ENCODE measurements at places on chromosomes 16 and 17.

DNA sequence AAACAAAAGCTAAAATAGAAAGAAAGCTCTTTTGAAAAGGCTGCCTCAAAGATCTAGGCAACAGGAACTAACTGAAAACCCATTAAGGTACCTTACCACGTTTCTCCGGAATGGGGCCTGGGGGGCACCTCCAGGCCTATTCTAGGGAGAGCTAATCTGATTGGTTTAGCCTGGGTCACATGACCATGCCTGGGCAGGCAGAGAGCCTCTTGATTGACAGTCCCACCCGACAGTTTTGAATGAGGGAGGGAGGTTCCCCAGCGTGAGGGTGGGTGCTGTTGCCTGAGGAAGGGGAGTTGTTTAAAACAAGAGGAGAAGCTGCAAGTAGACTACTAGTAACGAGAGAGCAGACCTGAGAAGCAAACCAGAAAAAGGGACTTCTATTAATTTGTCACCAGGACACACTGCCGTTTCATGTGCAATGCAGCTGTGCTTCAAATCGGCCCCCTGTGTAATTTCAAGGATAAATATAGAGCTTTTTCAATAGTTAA lies 143.4 kb upstream of the HS3ST2 start:
- DNase-seq = peak; percentile 82

DNA sequence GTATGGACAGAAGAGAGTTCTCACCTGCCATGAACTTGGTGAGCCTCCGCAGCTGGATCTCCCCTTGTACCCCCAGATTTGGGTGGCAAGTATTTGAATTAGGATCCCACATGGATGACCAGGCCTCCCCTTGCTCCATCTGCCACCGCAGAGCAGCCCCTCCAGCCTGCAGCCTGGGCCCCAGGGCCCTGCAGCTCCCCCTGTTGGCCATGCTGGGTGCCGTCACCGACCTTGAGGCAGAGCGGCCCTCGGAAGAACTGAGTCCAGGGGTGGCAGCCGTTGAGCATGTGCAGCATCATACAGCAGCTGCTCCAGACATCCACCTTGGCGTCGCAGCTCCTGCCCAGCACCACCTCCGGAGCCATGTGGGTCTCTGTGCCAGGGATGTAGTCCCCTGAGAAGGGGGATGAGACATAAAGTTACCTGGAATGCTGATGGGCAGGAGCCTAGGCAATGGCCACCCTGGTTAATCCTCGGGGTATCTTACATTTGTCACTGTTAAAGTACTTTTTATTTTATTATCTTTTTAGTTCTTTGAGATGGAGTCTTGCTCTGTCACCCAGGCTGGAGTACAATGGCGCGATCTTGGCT lies 9.0 kb upstream of the SPATA32 start:
- peak; percentile 40 for DNase-seq

DNA sequence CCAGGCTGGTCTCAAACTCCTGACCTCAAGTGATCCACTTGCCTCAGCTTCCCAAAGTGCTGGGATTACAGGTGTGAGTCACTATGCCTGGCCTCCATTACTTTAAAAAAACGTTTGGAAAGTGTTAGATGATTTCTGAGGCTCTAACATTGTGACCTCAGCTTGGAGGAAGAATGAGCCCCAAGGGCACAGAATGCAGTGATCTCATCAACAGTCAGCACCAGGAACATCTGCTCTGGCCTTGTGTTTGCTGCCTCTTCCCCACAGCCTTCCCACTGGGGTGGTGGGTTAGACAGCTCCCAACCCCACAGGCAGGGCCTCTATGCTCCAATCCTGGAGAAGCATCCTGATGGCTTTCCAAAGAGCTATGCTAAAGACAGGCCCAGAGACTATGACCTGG lies 37.7 kb upstream of the SREBF1 start:
- DNase-seq = peak; percentile 59

DNA sequence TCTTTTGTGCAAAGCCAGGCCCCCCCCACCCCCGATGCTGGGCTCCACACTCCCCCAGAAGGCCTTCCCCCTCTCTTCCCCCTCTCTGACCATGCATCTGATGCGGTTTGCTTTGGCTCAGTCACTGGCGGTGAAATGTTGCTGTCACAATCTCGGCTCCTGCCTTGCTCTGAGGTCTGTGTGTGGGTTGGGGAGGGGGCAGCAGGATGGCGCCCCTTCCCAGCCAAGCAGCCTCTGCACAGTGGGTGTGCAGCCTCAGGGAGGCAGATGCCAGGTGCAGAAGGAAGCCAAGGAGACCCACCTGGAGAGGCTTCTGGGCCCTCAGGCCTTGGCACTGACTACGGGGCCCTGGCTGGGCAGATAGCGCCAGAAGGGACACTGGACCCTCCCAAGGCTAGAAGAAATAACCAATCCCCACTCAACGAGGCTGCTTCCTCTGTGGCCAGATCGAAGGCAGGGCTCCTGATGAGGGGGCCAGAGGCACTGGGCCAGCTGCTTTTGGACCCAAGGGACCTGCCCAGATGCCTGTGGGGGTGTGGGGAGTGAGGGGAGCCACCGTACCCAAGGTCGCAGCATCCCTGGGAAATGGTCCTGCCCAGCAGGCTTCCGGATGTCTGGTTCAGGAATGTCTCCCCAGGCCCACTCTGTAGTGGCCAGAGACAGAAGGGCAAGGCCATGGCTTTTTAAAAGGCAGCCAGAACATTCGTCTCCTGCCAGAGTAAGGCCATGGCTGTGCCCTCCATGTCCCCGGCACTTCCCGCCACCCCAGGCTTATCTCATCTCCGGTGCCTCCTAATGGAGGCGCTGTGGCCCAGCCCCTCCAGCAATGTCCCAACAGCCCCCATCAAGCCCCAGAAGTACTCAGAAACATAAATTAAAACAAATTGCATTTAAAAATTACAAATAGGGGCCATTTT lies 43.4 kb upstream of the SLC38A10 start:
- no peak for DNase-seq

DNA sequence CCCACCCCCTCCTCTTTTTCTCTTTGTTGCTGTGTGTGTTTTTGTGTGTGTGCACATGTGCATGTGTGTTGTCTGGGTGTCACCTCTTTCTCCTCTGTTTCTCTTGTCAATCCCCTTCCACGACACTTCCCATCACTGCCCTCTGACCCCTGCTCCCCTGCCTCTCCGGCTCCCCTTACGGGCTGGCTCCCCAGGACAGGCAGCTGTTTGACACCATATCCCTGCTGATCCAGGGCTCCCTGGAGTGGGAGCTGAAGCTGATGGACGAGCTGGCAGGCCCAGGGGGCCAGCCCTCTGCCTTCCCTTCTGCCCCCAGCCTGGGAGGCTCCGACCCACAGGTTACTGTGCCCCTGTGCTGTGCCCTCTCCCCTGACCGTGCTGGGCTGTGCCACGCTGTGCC lies 15.2 kb upstream of the ABCC3 start:
- DNase-seq = no peak

DNA sequence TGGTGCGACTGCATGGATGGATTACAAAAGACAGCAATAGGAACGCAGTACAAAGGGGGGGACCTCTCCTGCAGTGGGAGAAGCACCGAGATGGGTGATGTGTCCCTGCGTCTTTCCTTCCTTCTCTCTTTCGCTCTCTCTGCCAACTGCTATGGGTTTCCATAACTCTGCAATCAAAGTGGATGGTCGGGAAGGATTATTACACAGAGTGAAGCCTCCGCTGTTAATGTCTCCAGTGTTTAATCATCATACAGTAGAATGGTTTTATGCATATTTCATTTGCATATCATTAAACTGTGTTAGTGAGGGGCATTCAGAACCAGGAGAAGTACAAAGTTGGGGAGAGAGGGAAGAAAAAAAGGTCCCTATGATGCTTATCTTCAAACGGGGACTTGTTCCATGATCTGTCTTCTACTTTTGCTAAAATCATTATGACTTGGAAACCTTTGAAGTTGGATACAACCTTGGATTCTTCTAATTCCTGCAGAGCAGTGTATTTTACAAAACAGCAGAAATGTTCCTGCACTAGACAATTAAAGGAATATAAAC lies 255.9 kb upstream of the PMFBP1 start:
- no peak for DNase-seq

DNA sequence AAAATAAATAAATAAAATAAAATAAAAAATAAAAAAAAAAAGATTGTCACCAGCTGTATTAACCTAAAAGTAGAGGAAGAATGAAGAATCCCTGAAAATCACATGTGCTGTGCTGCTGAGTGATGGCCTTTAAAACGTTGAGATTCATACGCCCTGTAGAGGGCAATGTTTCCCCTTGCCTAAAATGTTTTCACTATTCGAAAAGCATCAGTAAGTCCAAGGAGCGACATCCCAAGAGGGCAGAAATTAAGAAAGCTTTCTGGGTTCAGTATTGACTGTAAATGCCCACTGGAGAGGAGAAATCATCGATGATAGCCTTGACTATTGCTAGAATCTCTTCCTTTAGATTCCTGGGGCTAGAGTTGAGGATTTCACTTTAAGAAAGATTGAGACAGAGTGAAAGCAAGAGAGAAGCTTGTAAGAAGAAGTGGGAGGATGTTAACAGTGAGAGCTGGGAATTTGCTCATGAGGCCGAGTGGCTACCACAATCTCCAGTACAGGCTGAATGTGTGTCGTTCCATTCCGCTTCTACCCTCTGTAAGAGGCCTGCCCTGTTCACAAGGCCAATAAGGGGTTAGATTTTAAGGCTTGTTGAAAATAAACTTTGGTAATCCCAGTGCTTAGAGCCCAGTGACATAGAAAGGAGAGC lies 170.8 kb upstream of the FAM20A start:
- DNase-seq = peak; percentile 76

DNA sequence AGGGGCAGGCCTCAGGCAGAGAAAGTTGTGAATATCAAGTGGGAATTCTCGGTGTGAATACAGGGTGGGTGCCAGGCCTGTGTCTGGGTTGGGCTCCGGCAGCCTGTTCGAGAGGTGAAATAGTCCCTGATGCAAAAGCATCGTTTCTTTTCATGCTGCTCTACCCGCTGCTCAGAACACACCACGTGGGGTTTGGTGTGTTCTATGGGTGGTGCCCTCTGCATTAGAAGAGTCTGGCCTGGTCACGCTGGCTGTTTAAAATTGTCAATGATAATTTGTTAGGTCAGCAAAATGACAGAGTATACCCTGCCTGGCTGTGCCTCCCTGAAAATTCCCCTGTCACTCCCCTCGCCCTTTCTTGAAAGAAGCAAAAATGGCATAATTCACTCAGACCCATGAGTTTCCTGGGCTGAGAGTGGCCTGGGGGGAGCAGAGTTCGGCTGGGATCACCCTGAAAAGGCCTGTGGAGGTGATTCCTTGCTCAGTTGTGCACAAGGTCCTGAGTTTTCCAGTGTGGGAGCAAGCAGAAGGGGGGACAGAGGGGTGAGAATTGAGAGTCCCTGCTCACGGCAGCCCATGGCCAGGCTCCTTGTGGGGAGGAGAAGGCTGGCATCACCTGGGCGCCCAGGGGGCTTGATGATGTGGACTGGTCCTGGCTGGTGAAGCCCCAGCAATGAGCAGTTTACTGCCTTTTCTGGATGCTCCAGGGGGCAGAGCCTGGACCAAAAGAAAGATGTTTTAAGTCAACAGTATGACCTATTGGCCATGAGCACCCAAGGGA lies 3.2 kb downstream of the CACNG5 start:
- DNase-seq = no peak

DNA sequence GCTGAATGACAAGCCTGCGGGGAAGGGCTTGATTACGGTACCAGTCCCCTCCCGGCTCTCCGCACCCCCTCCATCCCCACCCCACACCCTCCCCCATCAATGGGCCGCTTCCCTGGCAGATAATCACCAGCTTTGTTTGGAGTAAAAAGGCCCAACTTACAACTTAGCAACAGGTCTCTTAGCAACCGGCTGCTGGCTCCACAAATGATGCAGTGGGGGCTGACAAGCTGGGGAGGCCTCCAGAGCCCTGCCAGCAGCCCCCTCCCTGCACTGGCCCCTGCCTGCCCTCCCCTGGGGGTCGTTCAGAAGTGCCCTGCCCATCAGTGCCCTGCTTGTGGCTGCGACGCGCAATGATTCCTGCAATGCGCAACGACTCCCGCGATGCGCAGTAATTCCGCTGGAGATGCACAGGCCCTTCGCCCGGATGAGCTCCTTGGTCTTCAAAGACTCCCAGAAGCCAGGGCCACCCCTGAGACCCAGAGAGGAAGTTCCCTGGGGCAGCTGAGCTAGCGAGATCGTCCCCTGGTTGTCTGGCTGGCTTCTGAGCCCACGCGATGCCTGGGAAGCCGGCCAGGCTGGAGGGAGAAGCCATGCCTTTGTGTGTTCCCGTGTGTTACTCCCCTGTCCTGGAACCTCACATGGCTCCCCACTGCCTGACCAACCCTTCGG lies 23.3 kb downstream of the CPNE2 start:
- no peak for DNase-seq

DNA sequence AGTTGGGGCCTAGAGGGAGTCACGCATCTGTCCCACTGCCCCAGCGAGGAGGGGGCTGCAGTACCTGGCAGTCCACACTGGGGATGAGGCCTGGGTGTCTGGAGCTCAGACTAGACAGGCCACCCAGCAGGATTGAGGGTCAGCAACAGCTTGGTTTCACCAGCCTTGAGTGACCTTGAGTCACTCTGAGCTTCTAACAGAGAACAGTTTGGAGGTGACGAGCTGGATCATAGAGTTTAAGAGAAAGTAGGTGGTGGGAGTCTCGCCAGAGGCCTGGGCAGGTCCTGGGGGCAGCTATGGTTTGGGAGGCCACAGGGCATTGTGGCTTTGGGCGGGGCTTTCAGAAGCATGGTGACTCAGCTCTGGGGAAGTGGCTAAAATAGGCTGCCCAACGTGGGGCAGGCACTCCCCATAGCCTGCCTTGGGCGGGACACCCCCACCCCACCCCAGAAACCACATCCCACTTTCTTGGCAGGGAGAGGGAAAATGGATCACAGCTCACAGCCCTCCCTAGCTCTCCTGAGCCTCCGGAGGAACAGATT lies 20.5 kb downstream of the CDC42EP4 start:
- no peak for DNase-seq

DNA sequence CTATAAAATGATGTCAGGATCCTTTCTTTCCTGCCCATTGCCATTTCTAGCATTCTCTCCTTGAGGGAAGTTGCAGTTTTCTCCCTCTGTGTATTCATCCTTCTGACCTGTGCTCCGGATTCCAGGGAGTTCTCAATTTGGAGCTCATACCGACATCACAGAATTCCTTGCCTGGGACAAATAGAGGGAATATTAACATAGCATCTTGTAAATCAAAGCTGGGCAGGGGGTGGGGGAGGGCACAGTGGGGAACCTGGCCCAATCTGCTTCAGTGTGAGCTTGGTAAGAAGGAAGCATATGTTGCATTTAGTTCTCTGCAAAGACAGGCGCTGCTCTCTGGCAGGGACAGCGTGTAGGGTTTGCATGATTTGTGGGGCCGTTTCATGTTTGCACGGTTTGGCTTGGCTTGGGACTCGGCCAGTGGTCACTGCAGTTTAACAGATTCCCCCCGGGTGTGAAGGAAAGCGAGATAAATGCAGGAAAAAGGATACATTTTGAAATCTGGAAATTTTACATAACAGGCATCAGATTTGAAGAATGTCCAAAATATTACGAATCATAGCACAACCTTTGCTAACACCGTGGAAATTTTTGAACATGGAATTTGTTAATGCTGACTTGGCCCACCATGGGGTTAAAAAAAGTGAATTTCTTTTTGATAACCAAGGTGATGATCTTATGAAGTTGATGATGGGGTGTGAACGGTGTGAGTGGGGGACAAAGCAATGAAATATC lies 178.0 kb downstream of the WWOX start:
- peak; percentile 58 for DNase-seq

All from mesendoderm (in vitro differentiated cells).